GM23248 (cell line): ENCODE measurements at places on chromosomes 4 and X. TPM values are rescaled to one million over a fixed set of nuclear protein-coding genes. Genes with fewer than 3 reads are reported as not detected.
A peak's percentile ranks its signal among the peaks of the same experiment; 100 is the strongest.

The JCHAIN gene
- 2.3 and 3.0 TPM in 2 replicates for total RNA-seq

GRCh38 chrX:12946406-12946805 lies 28.5 kb upstream of the TMSB4X start:
- no peaks in the 10 kb centered on the region for H3K27me3 ChIP-seq
- H3K27ac ChIP-seq: 0 out of 2 replicates have a peak overlapping the region, but pooled peaks have one; percentile 86
- DNase-seq: no peak
- peaks cover 27% of the 10 kb centered on the region for H3K4me1 ChIP-seq
- no peaks in the 10 kb centered on the region for H3K36me3 ChIP-seq

DNA sequence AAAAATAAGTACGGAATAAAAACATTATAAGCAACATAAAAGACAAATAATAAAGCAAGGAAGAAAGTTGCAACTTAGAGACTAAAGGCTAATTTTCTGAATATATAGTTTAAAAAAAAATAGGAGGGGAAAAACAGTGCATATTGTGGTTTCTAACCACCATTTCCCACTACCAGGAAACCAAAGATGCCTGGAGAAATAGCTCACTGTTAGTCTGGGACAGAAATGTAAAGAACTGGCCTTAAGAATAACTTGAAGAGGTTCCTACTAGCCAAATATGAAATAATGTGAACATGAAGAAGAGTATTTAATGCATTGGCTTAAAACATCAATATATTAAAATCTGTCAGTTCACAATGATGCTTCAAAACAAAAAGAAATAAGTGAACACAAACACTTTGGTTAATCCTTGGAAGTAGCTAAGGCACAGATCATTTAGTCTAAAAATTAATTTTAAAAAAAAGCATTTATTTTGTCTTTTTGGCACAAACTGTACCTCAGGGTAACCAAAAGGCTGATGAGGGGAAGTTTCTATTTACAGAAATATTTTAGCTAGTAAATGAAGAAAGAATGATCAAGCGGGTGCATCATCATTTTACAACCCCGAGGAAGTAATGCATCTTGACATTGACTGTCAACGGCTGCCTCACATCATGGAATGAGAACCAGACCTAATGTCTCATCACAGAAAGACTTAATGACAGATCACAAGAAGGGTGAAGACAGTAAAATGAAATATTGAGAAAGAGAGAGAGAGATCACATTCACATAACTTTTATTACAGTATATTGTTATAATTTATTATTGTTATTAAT lies 297.2 kb upstream of the LDB2 start:
- H3K36me3 ChIP-seq: no peaks in the 10 kb centered on the region
- H3K27ac ChIP-seq: no peak overlapping the region
- peaks cover 18% of the 10 kb centered on the region for H3K4me1 ChIP-seq
- H3K4me3 ChIP-seq: no peak overlapping the region

The MAP9 gene
- total RNA-seq: 1.8 and 7.1 TPM in 2 replicates

DNA sequence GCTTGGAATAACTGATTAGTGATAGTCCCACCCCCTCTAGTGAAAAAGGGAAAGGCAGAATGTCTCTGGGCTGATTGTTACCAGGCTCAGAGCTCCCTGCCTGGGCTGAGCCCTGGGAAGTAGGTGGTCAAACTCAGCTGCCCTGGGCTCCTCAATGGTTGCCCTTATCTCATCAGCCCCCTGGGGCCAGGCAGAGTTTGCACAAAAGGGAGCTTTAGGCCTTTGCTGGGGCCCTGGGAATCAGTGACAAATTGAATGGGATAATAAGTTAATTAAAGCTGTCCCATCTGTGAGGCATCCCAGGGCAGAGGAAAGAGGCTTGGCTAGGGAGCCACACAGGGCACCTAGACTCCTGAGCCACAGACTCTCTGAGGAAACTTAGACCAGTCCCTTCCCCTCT lies 89.0 kb downstream of the EFNB1 start:
- no peak for DNase-seq
- H3K27me3 ChIP-seq: no peaks in the 10 kb centered on the region
- H3K4me1 ChIP-seq: no peaks in the 10 kb centered on the region
- no peaks in the 10 kb centered on the region for H3K36me3 ChIP-seq
- H3K4me3 ChIP-seq: no peak overlapping the region

The REELD1 gene
- total RNA-seq: not detected in 2 replicates

The AGA gene
- total RNA-seq: 60.2 and 68.7 TPM in 2 replicates

- peaks cover 16% of the 10 kb centered on the region for H3K27me3 ChIP-seq
- no peaks in the 10 kb centered on the region for H3K4me1 ChIP-seq
- H3K4me3 ChIP-seq: no peak overlapping the region
- no peak for DNase-seq
- H3K27ac ChIP-seq: no peak overlapping the region
- no peaks in the 10 kb centered on the region for H3K36me3 ChIP-seq
Observed at GRCh38 chr4:73613130-73613529, 7.1 kb downstream of the RASSF6 start.

DNA sequence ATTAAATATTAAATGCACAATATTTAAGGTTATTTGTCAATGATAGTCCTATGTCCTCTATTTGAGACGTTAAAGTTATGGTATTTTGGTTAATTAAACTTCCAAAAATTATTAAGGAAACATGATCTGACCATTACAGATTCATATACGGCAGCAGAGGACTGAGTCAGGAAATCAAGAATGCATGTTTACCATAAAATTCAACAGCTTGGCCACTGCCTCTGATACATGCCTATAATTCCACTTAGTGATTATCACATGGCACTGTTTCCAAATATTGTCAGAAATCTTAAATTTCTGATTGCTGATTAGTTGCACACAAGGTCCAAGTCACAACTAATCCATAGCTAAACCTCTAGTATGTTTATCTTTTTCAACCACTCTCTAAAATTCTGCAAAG lies 232.2 kb upstream of the UGT8 start:
- peaks cover 37% of the 10 kb centered on the region for H3K4me1 ChIP-seq
- no peaks in the 10 kb centered on the region for H3K27me3 ChIP-seq
- H3K36me3 ChIP-seq: no peaks in the 10 kb centered on the region
- DNase-seq: no peak
- H3K4me3 ChIP-seq: no peak overlapping the region

- H3K4me3 ChIP-seq: no peak overlapping the region
- no peak overlapping the region for H3K27ac ChIP-seq
- H3K27me3 ChIP-seq: no peaks in the 10 kb centered on the region
- no peak for DNase-seq
- H3K4me1 ChIP-seq: peaks cover 7% of the 10 kb centered on the region
- no peaks in the 10 kb centered on the region for H3K36me3 ChIP-seq
Observed at GRCh38 chr4:186886759-186887158, 163.1 kb upstream of the FAT1 start.

The PRR32 gene
- total RNA-seq: not detected in 2 replicates
